ENCODE measurements at places on chromosomes 7 and 10.

- DNase-seq = no peak
Measured at GRCh38 chr10:725302-725701, 35.8 kb upstream of the DIP2C start.

DNA sequence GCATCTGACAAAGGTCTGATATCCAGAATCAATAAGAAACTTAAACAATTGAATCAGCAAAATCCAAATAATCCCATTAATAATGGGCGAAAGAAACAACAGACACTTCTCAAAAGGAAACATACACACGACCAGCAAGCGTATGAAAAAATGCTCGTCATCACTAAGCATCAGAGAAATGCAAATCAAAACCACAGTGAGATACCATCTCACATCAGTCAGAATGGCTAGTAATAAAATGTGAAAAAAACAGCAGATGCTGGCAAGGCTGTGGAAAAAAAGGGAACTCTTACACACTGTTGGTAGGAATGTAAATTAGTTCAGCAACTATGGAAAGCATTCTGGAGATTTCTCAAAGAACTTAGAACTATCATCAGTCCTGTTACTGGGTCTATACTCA, 496.7 kb downstream of the SH2D4B start:
- DNase-seq = no peak

- DNase-seq = no peak
Measured at GRCh38 chr7:97018126-97018601, 6.5 kb downstream of the DLX5 start.

DNA sequence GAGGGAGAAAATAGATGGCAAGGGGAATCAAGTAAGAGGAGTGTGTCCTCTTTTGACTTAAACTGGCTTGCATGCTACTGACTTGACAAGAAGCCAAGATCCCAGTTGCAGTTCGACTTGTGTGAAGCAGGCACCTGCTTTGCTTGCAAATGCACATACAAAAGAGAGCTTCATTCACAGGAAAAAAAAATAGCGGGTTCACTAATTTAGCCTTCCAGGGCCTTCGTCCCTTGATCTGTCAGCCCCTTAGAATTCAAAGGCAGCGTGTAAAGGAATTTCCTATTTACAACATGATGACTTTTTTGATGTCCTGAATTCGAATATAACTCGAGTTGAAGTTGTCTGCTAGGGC, 192.1 kb downstream of the CELF2 start:
- no peak for DNase-seq

- no peak for DNase-seq
Measured at GRCh38 chr7:79352323-79352722, 101.1 kb downstream of the MAGI2 start.

Data from Caki2 (cell line).